Osteocyte (in vitro differentiated cells): ENCODE measurements at places on chromosomes 4 and X. TPM values are rescaled to one million over a fixed set of nuclear protein-coding genes. Genes with fewer than 3 reads are reported as not detected.

- DNase-seq, result no peak
These were observed 62.8 kb downstream of the NUDT10 start for GRCh38 chrX:51395480-51395809.

DNA sequence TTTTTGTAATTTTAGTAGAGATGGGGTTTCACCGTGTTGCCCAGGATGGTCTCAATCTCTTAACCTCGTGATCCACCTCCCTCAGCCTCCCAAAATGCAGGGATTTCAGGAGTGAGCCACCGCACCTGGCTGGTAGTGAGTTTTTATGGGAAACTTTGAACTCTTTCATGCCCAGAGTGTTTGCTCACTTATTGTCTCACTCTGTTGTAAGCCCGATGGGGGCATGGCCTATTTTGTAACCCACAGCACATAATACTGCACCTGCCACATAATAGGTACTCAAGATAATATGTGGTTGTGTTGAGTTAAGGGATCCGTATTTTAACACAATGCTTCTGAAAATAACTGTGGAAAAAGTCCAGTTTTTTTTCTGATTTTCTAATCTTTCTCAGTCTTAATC, 109.6 kb upstream of the GIMD1 start:
- no peak for DNase-seq

GRCh38 chr4:74118600-74119338, 19.8 kb upstream of the CXCL2 start:
- no peak for DNase-seq

DNA sequence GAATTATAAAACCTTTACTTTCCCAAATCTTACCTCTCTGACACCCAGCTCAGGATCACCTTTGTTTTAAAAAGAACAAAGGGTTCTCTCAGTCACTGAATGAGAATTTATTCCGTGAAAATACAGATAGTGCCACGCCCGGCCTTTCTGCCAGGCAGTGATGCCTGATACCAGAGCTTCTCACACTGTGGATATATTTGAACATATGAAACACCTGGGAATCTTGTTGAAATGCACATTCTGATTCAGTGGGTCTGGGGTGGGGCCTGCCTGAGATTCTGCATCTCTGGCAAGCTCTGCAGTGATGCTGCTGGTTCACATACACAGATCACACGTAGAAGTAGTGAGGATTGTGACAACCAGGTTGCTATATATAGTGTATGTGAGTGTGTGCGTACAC, 46.0 kb downstream of the ELOVL6 start:
- DNase-seq, result no peak

GRCh38 chr4:125434136-125434535, 119.4 kb downstream of the FAT4 start:
- no peak for DNase-seq

BMX gene
- total RNA-seq, result not detected in 2 replicates

RASSF6 gene
- not detected in 2 replicates for total RNA-seq

NOP14 gene
- total RNA-seq, result 29.3 and 29.6 TPM in 2 replicates

MAP7D3 gene
- total RNA-seq, result 84.7 and 87.4 TPM in 2 replicates

DNA sequence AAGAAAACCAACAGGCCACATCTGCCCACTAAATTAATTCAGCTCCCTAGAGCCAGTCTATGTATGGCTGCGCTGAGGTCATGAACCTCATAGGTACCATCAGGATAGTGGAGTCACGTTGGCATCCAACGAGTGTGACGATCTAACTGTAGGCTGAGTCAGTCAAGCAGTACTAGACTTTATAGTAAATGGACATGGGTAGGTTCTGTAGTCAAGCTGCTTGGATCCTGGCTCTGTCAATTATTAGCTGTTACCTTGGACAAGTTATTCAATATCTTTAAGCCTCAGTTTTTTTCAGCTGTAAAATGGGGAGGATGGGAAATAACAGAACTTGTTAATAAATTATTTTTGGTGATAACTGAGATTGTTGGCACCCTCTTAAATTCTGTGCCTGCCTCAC, 432.4 kb upstream of the RASGEF1B start:
- no peak for DNase-seq

STOX2 gene
- total RNA-seq, result 0.19 and 0.68 TPM in 2 replicates

- no peak for DNase-seq
These were observed 1.2 kb downstream of the BCOR start for GRCh38 chrX:40096395-40097091.

DNA sequence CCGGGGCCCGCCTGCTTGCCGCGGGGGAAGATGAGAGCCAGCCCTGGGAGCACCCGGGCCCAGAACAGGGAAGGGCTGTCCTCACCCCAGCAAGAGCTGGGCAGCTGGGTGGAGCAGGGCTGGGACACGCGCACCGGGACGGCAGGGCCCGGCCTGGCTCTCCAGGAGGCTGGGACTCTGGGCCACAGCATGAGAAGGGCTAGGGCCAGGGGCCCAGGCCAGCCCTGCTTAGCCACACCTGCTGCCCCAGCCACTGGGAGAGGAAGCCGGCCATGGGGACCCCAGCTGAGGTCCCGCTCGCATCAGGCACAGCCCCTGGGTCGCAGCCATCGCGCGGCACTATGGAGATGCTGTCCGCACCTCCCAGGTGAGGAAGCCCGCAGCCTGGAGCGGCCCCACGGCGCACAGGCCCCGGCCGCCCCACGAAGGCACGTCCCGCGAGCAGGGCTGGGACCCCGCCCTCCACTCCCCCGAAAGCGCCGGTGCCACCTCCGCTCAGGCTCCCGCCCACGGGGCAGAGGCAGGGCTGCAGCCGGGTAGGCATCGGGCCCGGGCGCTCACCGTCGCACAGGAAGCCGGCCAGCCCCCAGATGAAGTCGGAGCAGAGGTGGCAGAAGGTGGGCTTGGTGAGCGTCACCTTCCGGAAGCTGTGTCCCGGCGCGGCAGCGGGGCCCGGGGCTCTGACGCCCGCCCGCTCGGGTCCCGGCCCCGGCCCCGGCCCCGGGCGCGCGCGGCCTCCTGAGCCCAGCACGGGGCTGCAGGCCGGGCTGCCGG, 531 bp downstream of the DGKQ start:
- no peak for DNase-seq

TSPAN7 gene
- total RNA-seq, result 0.40 and 0.86 TPM in 2 replicates

DNA sequence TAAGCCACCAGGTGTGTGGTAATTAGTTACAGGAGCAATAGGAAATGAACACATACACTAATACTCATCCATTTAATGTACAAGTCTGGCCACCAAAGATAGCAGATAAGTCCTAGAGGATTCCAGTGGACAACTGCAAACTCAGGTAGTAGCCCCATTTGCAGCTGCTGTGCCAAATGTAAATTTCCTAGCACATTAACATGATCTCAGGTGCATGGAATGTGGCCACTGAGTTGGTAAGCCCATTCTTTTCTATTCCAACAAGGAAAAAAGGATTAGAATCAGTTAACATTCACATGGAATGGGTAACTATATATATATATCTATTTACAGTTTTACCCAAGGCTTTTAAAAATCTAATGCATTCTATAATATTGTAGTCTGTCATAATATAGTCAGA, 23.3 kb upstream of the FRAS1 start:
- DNase-seq, result no peak

SAGE1 gene
- total RNA-seq, result not detected in 2 replicates

DNA sequence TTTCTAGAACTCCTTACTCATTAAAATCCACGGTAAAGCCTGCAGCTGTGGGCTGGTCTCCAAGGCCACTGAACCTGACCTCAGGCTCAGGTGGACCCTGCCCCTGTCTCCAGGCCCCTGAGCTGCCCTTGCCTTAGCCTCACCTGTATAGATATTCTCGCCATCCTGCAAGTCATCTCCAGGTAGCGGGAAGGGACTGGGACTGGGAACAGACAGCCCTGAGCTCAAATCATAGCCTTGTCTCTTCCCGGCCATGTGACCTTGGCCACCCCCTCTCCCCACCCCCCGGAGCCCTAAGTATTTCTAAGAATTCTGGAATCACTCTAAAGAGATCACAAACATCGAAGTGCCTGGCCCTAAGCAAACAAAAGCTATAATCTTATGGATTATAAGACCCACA, 17.7 kb downstream of the ABLIM2 start:
- DNase-seq, result no peak

- no peak for DNase-seq
These were observed 38.1 kb downstream of the MID1 start for GRCh38 chrX:10582215-10582733.

GRCh38 chr4:54276641-54277430, 47.7 kb downstream of the PDGFRA start:
- DNase-seq, result no peak

- DNase-seq, result no peak
These were observed 700.6 kb downstream of the TECRL start for GRCh38 chr4:63708661-63709060.

DNA sequence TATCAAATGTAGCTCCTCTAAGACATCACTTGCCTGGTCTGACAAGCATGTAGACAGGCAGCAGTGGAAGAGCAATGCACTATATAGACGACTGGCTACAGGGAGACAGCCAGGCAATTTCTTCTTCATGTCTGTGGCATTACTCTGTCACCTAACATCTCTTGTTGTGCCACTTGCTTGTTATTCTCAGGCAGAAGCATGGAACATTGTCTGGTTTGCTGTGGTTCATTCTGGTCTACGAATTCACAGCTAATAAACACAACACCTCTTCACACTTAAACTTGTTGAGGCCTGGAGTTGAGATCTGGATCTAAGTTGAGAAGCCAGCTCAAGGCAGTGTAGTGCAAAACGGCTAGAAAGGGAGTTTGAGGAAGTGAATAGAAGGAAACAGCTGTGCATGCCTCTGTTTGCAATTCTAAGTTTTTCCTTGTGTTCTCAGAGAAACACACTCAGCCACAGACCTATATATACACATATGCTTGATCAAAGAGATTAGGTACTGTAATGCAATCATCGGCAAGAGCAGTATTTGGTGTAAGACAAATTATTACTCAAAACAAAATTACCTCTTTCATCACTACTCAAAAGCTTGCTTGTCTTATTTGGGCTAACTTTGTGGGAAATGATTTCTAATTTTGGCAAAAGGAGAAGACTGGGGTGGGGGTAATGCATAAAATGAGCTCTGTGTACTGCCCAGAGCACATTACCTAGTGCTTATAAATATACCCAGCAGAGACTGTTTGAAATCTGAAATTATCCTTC, 243.8 kb downstream of the PPP3CA start:
- DNase-seq, result no peak

DNA sequence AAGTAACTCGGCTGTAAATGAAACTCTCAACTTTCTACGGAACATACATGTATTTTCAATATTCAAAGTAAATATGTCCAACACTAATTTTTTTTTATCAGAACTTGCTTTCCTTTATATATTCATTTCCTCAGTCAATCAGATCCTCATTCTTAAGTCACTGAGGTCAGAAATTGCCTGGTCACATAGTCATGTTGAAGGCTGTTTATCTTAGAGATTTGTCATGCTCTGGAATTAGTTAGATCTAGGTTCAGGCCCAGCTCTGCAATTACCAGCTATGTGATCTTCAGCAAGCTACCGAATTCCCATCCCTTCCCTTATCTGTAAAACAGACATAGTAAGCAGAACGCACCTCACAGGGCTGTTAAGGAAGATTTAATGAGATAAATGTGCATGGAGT, 228.8 kb downstream of the SPCS3 start:
- no peak for DNase-seq

GRCh38 chr4:173666-174314, 49.5 kb downstream of the ZNF718 start:
- no peak for DNase-seq

GRCh38 chrX:45889471-45889870, 655.8 kb downstream of the ZNF674 start:
- DNase-seq, result no peak

DNA sequence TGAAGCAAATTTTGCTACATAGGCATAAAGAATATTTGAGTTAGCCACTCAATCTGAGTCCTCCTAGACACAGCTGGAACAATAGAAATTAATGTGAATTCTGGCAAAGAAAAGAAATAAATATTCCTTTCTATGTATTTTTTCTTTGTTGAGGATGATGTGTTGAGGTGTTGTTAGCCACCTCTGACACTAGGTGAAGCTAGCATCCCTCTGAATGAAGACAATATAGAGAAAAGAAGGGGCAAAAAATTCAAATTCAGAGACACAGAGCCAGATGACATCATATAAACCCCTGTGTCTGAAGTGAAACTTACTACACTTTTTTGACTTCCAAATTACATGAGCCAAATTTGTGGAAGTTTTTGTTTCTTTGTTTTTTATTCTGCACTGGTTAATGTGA, 34.6 kb upstream of the TMPRSS11D start:
- DNase-seq, result no peak

- no peak for DNase-seq
These were observed 377.9 kb downstream of the FAM133A start for GRCh38 chrX:94051926-94052325.

DNA sequence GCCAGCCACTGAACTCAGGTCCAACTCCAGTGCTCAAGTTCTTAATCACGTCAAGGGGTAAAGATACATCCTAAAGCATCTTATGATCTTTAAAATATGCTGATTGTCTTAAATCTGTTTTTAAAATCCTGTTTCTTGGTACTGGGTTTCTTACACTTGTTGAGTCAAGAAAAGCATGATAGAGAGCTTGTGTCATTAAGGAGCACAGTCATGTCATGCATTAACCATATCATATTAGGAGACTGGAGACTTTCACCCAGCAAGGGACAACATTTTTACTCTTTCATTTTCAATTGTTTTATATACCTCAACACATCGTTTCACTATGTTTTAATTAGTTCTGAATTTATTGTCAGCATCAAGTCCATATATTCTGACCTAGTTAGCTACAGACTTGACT, 41.5 kb downstream of the BCLAF3 start:
- no peak for DNase-seq

GRCh38 chrX:149259241-149259640, 245.9 kb downstream of the IDS start:
- DNase-seq, result no peak

DNA sequence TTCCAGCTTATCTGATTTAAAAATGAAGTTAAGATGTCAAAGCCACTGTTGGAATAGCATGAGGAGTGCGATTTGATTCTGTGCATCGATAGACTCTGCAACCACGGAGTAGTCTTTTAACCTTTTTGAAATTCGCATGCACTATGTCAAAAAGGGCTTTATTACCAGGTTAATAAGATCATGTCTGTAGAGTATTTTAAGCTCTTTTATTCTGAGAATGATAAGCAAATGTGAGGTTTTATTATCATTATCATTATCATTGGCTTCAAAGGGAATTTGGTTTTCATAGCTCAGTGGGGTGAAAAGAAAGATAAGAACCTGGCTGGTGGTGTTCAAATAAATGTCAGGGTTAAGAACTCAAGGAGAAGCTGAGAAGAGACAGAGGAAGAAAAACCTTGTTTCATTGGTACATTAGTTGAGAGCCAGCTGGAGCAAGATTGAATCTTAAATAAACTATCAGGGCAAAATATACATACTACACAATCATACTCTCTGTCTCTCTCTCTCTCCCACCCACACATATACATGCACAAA, 102.6 kb downstream of the MMRN1 start:
- no peak for DNase-seq

GABRB1 gene
- total RNA-seq, result not detected in 2 replicates

TEX13D gene
- total RNA-seq, result not detected in 2 replicates

- DNase-seq, result no peak
These were observed 420.9 kb upstream of the INTU start for GRCh38 chr4:127211650-127212560.

DNA sequence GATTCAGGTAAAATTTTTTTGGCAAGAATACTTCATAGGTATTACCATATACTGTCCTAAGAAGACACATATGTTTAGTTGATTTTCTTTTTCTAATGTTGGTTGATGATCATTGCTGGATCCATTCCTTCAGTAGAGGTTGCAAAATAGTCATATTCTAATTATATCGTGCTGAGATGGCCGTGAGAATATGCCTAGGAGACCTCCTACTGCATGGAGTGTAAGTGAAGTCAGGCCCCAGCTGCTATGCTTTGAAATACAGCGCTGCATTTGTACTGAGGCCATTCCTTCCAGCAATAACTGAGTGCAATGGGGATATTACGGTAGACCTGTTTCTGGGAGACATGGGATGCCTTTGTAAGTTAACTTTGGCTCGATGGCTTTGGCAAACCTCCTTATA, 6.7 kb upstream of the PLAC8 start:
- DNase-seq, result no peak
